NCI-H510A (cell line): ENCODE measurements at places on chromosomes 2 and 18.

DNA sequence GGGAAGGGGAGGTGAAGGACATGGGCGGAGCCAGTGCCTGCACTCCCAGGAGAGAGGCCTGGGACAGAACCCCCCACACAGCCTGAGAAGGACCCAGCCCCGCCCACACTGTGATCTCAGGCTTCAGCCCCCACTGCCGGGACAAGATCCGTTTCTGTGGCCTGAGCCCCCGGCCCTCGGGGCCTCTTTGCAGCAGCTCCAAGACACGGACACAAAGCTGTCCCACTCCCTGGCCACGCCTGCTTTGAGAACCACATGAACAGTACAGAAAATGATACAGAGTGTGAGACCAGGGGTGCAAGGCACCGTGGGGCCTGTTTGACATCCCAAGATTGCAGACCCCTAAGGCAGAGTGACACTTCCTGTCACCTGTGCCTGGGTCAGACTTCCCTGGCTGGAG, 74.5 kb downstream of the TWIST2 start:
- no peak for DNase-seq

DNA sequence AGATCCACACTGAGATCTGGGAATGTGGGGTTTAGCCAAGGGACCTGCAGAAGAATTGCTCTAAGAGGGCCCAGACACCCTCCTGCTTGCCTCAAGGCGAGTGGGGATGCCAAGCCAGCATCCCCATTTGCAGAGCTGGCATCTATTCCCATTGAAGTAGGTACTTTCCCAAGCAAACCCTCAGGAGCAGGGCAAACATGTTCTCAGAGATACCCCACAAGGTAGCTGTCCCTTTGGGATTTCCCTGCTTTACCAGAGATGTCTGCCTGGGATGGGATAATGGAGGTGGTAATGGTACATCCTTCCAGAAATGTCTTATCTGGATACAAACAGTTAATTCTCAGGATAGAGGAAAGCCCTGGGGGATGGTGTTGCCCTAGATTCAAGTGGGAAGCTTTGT, 51.2 kb downstream of the GYPC start:
- no peak for DNase-seq

DNA sequence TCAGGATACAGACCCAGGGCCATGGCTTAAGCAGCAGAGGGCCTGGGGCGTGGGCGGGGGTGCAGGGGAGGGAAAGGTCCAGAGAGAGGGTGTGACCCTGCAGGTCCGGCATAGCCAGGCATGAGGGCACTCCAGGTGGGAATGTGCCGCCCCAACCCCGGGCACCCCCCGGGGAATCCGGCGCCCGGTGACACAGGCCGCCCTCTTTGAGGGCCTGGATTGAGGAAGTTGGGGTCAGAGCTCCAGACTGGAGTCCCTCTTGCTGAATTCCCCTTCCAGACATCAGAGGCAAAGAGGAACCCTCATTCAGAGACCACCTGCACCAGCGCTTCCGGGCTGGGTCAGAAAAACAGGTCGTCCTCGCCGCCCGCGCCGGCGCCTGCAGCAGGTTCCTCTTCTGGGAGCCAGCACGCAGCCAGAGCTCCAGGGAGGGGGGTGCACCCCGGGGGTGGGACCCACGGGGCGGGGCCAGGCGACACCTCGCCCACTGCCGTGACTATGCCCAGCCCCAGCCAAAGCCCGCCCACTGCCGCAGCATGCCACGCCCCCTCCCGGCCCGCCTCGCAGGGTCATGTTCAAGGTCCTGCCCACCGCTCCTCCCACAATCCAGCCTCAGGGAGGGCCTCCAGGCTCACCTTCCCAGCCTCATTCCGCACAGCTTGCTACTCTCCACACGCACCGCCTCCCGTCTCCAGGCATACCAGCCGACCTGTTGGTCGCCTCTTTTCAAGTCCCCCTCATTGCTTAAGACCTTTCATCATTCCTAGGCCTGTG, 98.3 kb upstream of the ID2 start:
- no peak for DNase-seq

DNA sequence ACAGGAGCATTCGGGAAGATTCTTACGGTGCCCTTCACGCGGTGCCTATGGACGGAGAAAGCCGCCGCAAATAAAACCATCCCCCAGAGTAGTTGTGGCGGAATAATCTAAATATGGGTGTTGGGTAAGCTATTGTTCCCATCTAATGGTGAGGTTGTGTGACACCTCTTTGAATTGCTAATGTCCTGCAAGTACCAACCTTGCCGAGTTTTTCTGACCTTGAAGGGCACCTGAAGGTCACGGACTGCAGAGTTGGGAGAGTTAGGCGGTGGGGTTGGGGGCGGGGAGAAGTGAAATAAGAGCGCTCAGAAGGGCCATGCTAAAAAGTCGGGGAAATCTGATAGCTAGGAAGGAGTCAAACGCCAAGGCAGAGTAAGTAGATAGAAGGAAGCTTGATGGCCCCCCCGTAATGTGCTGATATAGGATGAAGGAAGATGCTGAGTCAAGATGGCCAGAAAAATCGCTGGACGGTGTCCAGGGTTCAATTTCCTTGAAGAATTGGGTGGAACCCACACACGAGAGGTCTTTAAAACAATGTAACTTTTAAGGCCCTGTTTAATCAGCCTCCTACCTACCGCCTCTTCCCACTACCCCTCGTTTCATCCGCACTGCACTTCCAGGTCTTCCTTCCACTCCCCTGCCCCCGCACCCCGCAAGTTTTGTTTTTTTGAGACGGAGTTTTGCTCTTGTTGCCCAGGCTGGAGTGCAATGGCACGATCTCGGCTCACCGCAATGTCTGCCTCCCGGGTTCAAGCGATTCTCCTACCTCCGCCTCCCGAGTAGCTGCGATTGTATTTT, 600 bp downstream of the KATNAL2 start:
- no peak for DNase-seq
